ENCODE measurements at places on chromosomes 3 and 15. TPM values are rescaled to one million over a fixed set of nuclear protein-coding genes. Genes with fewer than 3 reads are reported as not detected.

GPR149 gene
- not detected for total RNA-seq

STRIT1 gene
- not detected for total RNA-seq

STAC gene
- total RNA-seq, result 2.5 TPM

CHST2 gene
- total RNA-seq, result 0.69 TPM

FRMD4B gene
- 1.5 TPM for total RNA-seq

HCN4 gene
- 0.22 TPM for total RNA-seq

IMPG2 gene
- total RNA-seq, result not detected

GPR27 gene
- 3.1 TPM for total RNA-seq

TMEM212 gene
- not detected for total RNA-seq

IL5RA gene
- total RNA-seq, result not detected

MUSTN1 gene
- not detected for total RNA-seq

PYGO1 gene
- total RNA-seq, result 6.0 TPM

GOLGA8T gene
- 1.7 TPM for total RNA-seq

GHSR gene
- total RNA-seq, result not detected

CLDN18 gene
- not detected for total RNA-seq

CHRNB4 gene
- total RNA-seq, result 0.76 TPM

ZSCAN2 gene
- 13.9 TPM for total RNA-seq

DGKG gene
- 8.6 TPM for total RNA-seq

SLC6A11 gene
- 0.09 TPM for total RNA-seq

LXN gene
- total RNA-seq, result 69.2 TPM

AGTR1 gene
- 0.40 TPM for total RNA-seq

MYRIP gene
- not detected for total RNA-seq

PRICKLE2 gene
- total RNA-seq, result 1.9 TPM

KPNA4 gene
- total RNA-seq, result 33.2 TPM

MAP1A gene
- 0.69 TPM for total RNA-seq

TXNRD3 gene
- total RNA-seq, result 6.5 TPM

TPRG1 gene
- total RNA-seq, result 0.21 TPM

BRPF1 gene
- total RNA-seq, result 20.8 TPM

LRRIQ4 gene
- total RNA-seq, result not detected

MGLL gene
- total RNA-seq, result 63.3 TPM

TMEM158 gene
- 15.3 TPM for total RNA-seq

SPINT1 gene
- 0.85 TPM for total RNA-seq

CADM2 gene
- total RNA-seq, result 0.27 TPM

OR5K2 gene
- not detected for total RNA-seq

FBXW12 gene
- not detected for total RNA-seq

PROK2 gene
- total RNA-seq, result not detected

PTH1R gene
- total RNA-seq, result 0.51 TPM

THBS1 gene
- total RNA-seq, result 23.9 TPM

FGF12 gene
- total RNA-seq, result 0.69 TPM

EFCAB12 gene
- total RNA-seq, result 0.45 TPM

CHDH gene
- total RNA-seq, result 1.9 TPM

SLC15A2 gene
- 0.07 TPM for total RNA-seq

SLC28A1 gene
- 0.05 TPM for total RNA-seq

RETNLB gene
- not detected for total RNA-seq

SI gene
- total RNA-seq, result not detected

ALDH1A3 gene
- total RNA-seq, result 19.5 TPM

CXCR6 gene
- not detected for total RNA-seq
